Stimulated activated CD4-positive, alpha-beta T cell treated with anti-CD3 and anti-CD28 coated beads, Interleukin-15, amount 100 ng/mL, for 24 hours (primary cell): ENCODE measurements at places on chromosomes 3 and 15.

- DNase-seq = no peak
Measured at GRCh38 chr15:42903388-42904324, 16.9 kb downstream of the TTBK2 start.

DNA sequence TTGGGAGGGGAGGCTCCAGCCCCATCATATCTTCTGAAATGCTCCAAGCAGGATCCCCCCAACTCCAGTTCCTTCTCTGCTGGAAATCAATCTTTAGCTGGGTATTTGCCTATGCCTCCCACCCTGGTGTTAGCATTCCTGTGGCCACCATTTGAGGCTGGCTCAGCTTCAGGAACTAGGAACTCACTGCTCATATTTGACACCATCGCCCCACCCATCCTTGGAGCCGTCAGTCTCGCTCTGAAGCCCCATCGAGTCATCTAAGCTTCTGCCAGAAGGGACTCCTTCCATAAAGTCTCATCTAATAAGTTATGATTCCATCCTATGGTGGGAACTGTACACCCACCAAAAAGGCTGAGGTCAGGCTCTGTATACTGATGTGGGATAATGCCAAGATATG is 26.4 kb downstream of the PRKCD start:
- DNase-seq = no peak

DNA sequence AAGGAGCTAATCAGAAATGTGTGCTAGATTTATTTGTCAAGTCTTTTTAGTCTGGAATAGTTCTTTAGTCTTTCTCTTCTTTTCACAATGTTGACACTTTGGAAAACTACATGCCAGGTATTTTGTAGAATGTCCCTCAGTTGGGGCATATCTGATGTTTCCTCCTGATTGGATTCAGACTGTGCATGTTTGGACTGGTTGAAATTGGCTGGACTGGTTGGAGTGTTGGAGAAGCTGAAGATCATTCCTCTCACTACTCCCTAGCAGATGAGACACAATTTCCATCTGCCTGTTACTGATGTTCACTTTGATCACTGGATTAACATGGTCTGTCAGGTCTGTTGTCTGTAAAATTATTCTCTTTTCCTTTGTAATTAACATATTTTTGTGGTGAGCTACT is 3.7 kb downstream of the NME9 start:
- DNase-seq = no peak

- DNase-seq = peak; percentile 35
Measured at GRCh38 chr3:9398700-9399336, 1.4 kb downstream of the SETD5 start.

DNA sequence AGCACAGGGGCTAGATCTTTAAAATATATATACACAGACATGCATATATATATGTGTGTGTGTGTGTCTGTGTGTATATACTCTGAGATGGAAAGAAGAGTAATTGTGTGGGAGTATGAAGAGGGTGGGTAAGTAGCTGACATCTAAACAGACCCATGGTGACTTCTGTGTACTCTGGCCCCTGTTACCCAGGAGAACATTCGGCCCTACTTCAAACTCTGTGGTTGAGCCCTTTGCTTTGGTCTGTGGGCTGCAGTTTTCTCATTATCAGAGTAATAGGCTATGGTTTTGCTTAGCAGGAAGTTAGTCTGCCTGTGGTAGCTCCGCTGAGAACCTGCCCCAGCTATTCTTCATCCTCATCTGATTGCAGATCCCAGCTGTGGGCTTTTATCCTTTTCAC is 141.4 kb downstream of the RBPMS2 start:
- peak; percentile 41 for DNase-seq

DNA sequence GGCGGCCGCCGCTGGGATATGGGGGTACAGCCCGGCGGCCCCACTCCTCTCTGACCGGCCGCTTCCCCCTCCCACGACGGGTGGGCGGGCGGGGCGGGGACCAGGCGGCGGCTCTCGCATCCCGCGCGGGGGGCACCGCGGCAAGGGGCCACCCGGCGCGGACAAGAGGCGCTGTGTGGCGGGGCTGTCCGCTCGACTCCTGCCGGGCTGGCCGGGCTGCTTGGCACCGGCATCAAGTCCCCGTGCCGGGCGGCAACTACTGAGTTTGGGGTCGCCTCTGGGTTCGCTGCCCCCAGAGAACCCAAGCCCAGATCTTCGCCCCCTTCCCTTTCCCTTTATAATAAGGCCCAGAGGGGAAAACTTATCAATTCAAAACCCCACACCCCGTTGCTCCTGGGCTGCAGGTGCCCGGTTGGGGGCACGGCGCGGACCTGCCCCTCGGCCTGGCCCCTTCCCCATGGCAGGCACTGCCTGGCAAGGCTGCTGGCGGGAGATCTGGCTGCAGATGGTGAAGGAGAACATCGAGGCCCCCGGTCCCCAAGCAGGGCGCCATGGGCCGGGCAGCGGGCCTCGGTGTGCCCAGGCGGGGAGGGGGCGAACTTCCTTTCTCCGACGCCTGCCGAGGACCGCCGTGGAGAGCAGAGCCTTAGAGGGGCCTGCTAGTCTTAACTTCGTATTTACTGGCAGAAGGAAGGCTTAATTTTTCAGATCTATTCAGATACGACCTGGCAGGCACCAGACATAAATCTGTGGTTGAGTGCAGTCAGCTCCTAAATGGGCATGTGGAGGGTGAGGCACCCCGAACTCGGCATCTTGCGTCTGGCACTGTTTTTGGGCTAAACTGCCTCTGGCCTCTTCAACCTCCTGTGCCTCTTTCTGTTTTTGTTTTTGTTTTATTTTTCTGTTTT is 911 bp downstream of the APBA2 start:
- DNase-seq = peak; percentile 26

GRCh38 chr15:62112616-62113593 is 46.1 kb downstream of the C2CD4A start:
- no peak for DNase-seq

DNA sequence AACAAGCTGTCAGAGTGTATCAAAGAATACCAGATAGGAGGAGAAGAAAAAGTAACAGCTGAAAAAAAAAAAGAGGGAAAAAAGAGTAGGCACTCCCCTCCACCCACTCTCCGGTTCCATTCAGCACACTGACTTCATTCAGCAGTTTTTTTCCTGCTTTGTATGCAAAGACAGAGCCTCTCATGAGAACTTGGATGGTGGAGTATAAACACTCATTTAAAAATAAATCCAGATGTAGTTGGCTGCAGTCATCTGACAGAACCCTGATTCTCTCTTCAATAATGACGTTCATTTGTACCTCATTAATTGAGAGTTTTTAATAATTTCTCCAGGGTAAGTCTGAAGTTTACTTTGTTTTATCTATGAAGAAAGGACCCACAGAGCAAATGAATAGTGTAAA is 81.0 kb downstream of the TMEM108 start:
- no peak for DNase-seq

GRCh38 chr15:67980773-67981685 is 73.1 kb upstream of the PIAS1 start:
- no peak for DNase-seq

- DNase-seq = no peak
Measured at GRCh38 chr15:97759363-97759762, 201.1 kb upstream of the ARRDC4 start.

DNA sequence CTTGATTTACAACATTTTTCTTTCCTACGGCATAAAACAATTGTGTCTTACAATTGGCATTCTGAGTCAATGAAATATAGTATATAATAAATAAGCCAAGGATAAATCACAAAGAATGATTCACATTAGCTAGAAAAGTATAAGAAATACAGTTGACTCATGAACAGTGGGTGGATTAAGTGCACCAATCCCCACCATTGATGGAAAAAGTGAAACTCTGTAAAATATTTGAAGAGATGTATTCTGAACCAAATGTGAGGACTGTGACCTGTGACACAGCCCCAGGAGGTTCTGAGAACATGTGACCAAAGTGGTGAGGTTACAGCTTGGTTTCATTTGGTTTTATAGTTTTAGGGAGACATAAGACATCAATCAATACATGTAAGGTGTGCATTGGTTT is 227.5 kb downstream of the ALCAM start:
- peak; percentile 11 for DNase-seq

DNA sequence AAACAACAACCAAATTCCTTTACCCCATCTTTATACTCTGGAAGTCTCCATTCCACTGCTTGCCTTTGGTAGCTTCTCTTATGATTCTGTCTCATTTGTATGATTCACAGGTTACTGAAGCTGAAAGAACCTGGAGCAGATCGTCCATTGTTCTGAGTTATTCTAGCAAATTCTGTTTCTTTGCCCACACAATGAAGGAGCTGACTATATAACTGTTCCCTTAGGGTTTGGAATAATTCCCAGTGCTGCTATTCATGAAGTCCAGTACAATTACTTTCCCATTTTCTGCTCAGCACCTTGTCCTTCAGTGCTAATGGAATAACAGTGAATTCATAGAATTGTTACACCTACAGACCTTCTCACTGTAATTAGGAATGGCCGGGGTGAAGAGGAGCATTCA is 167.8 kb downstream of the CHST2 start:
- no peak for DNase-seq

GRCh38 chr3:77256584-77257503 is 216.9 kb downstream of the ROBO2 start:
- no peak for DNase-seq

GRCh38 chr3:359672-360071 is 163.1 kb downstream of the CHL1 start:
- DNase-seq = no peak

- DNase-seq = no peak
Measured at GRCh38 chr3:25902586-25902985, 112.7 kb downstream of the OXSM start.

GRCh38 chr3:126618021-126618420 is 36.9 kb downstream of the TXNRD3 start:
- no peak for DNase-seq

DNA sequence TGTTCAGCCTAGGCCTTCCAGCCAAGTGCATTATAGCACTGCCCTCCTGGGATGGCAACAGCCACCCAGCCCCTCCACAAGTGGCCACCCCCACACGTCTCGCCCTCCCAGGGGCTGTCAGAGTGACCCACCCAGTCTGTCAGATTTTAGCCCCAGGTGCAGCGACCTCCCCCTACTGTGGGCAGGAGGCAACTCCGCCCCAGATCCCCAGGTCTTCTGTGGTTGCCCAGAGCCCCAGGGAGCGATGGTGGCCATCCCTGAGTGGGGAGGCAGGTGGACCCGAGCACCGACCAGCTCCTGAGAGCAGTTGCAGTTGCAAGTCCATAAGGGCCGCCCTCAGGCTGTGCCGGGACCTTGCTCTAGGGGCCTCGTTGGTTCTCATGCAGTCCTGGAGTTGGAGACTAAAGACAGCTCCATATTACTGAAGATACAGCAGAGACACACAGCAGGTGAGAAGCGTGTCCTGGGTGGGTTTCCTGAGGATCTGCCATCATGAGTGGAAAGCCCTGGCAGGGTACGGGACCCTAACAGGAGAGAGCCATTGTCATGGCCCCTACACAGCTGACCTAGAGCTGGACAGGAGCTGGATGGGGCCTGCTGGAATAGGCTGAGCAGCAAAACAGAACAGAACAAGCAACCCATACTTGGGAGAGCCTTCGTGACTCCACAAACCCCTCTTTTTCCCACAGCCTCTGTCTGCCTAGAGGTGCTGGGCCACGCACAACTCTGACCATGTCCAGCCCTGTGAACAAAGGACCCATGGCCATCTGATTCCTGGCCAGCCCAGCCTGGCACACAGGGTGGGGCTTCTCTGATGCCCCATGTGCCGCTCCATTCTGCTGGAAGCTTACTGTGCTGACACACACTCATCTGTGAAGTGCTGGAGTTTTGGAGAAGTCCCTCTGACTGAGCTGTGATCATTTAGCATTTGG is 110.3 kb upstream of the ALDH1A3 start:
- no peak for DNase-seq

- no peak for DNase-seq
Measured at GRCh38 chr3:165549665-165550064, 287.6 kb downstream of the BCHE start.

DNA sequence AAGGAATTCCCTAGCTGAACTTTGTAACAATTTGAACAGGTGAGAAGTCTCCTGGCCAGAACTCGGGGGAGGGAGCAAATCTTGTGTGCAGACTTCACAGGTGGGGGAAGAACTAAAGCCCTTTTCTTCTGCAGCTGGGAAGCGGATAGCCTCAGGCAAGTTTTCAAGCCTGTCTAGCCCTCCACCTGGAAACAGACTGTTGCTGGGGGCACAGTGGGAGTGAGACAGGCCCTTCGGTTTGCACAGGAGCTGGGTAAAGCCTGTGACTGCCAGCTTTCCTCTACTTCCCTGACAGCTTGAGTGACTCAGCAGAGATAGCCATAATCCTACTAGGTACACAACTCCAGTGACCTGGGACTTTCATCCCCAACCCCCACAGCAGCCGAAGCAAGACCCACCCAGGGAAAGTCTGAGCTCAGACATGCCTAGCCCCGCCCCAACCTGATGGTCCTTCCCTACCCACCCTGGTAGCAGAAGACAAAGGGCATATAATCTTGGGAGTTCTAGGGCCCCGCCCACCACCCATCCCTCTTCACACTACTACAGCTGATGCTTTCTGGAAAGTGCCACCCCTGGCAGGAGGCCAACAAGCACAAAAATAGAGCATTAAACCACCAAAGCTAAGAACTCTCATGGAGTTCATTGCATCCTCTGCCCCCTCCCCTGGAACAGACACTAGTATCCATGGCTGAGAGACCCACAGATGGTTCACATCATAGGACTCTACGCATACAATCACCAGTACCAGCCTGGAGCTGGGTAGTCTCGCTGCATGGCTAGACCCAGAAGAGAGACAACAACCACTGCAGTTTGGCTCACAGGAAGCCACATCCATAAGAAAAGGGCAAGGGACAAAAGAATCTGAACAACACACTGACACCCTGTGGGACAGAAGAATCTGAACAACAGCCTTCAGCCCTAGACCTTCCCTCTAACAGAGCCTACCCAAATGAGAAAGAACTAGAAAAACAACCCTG is 479.0 kb downstream of the RAP2B start:
- DNase-seq = no peak

DNA sequence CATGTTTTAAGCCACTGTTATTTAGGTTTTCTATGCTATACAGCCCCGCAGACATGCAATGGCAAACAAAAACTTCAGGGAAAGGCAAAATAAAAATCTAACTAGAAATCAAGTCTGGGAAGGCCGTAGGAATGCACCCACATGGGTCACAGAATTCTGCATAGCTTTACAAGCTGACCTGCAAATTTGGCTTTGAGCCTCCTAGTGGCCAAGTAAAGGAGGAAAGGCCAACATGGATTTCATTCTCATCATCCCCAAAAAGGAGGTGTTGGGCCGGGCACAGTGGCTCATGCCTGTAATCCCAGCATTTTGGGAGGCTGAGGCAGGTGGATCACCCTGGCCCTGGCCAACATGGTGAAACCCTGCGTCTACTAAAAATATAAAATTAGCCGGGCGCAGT is 124.3 kb downstream of the FBLN2 start:
- no peak for DNase-seq
